Airway epithelial cell (primary cell): ENCODE measurements at places on chromosomes 1 and 21. TPM values are rescaled to one million over a fixed set of nuclear protein-coding genes. Genes with fewer than 3 reads are reported as not detected.

MCL1 gene
- total RNA-seq: 257 and 258 TPM in 2 replicates

SYT14 gene
- total RNA-seq: not detected in 2 replicates

TSEN15 gene
- total RNA-seq: 30.1 and 31.2 TPM in 2 replicates

USF1 gene
- total RNA-seq: 39.4 and 40.9 TPM in 2 replicates

LAD1 gene
- total RNA-seq: 244 and 293 TPM in 2 replicates

GNG12 gene
- 70.2 and 80.1 TPM in 2 replicates for total RNA-seq

DISC1 gene
- total RNA-seq: 0.99 and 2.8 TPM in 2 replicates

TRIM46 gene
- total RNA-seq: 1.8 and 3.0 TPM in 2 replicates

TIPRL gene
- total RNA-seq: 19.2 and 24.7 TPM in 2 replicates

DPT gene
- not detected in 2 replicates for total RNA-seq

LDLRAD1 gene
- total RNA-seq: 0.35 and 0.42 TPM in 2 replicates

MMEL1 gene
- not detected in 2 replicates for total RNA-seq

PCSK9 gene
- 93.0 and 125 TPM in 2 replicates for total RNA-seq

UBXN10 gene
- total RNA-seq: 0.23 TPM in 1 of 2 replicates, not detected in the other

ACTN2 gene
- total RNA-seq: not detected in 2 replicates

C1orf74 gene
- 10.8 and 13.6 TPM in 2 replicates for total RNA-seq

TSPEAR gene
- not detected in 2 replicates for total RNA-seq

GJB3 gene
- 115 and 159 TPM in 2 replicates for total RNA-seq

CLCA4 gene
- total RNA-seq: 3.1 and 6.5 TPM in 2 replicates

GIPC2 gene
- total RNA-seq: 0.09 and 0.14 TPM in 2 replicates

PTPN7 gene
- total RNA-seq: not detected in 2 replicates

NMNAT2 gene
- under 0.01 TPM in 1 of 2 replicates, not detected in the other for total RNA-seq

NBPF4 gene
- not detected in 2 replicates for total RNA-seq

AMY2A gene
- total RNA-seq: not detected in 2 replicates

MPL gene
- total RNA-seq: not detected in 2 replicates

ILDR2 gene
- total RNA-seq: not detected in 2 replicates

JAM2 gene
- 0.07 TPM in 1 of 2 replicates, not detected in the other for total RNA-seq

PLPP3 gene
- 0.93 and 1.8 TPM in 2 replicates for total RNA-seq

S100A9 gene
- 4,961 and 5,057 TPM in 2 replicates for total RNA-seq

NBPF6 gene
- not detected in 2 replicates for total RNA-seq

IGSF3 gene
- total RNA-seq: 61.4 and 79.1 TPM in 2 replicates

SLAMF7 gene
- 0.14 and 0.99 TPM in 2 replicates for total RNA-seq

LPAR3 gene
- total RNA-seq: 22.2 and 25.7 TPM in 2 replicates

SFN gene
- total RNA-seq: 1,524 and 1,633 TPM in 2 replicates

CD53 gene
- total RNA-seq: not detected in 2 replicates

TDRD5 gene
- total RNA-seq: not detected in 2 replicates

S100A7A gene
- not detected in 2 replicates for total RNA-seq

KCNJ6 gene
- total RNA-seq: 0.07 and 0.09 TPM in 2 replicates

CORT gene
- total RNA-seq: 0.78 TPM in 1 of 2 replicates, not detected in the other

CASQ2 gene
- 0.07 TPM in 1 of 2 replicates, not detected in the other for total RNA-seq

CCDC27 gene
- not detected in 2 replicates for total RNA-seq

BNIPL gene
- 27.9 and 30.5 TPM in 2 replicates for total RNA-seq

SLC9C2 gene
- total RNA-seq: not detected in 2 replicates

SYPL2 gene
- not detected in 2 replicates for total RNA-seq

KIF2C gene
- total RNA-seq: 33.5 and 38.5 TPM in 2 replicates

RHOU gene
- total RNA-seq: 0.07 and 0.19 TPM in 2 replicates
